Activated naive CD4-positive, alpha-beta T cell (primary cell): ENCODE measurements at places on chromosomes 2 and 18.

DNA sequence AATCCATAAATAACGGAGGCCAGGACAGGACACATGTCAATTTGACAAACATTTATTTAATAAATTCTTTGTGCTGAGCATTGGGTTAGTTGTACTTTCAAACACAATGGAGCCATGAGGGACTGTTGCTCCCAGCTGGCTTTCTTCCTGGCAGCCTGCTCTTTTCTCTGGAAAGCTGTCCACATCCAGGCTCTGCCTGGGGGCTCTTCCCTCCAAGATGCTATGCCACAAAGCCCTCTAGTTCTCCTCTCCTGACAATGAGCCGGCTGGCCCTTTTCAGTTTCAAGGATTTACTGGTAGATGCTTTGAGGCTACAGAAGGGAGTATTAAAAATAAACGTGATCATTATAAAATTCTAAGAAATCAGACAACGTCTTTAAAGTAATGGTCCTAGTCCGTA lies 44.1 kb upstream of the SLC14A2 start:
- no peak for DNase-seq

- no peak for DNase-seq
These were observed 19.3 kb downstream of the FEZ2 start for GRCh38 chr2:36578343-36579296.

- no peak for DNase-seq
These were observed 8.4 kb downstream of the HOXD3 start for GRCh38 chr2:176165370-176166050.

- no peak for DNase-seq
These were observed 95.5 kb upstream of the AGAP1 start for GRCh38 chr2:235398321-235398720.

DNA sequence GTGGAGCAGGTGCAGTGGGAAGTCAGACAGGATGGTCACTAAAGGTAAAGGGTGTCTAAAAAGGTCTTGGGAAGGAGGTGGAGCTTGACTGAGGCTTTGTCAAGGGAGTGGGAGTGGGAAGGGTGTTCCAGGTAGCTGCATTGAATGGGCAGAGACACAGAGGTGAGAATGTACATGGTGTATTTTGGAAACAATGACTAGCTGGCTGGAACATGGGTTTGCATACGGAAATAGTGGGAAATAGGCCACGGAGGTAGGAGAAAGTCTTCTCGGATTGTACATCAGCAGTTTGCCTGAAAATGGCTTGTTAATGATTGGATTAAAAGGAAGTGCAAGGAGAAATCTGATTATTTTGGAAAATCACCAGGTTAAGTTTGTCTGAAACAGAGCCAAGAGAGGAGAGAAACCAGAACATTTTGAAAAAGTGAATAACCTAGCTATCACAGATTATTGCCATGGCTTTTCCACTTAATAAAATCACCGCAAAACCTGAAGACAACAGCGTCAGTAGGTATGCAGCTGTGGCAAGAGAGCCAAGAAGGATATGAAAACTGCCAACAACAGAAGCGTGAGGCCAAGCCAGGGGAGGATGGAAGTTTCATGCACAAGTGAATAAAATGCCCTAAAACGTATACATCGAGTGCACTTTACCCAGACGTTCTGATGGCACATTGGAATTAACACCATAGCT lies 13.9 kb downstream of the PAX8 start:
- DNase-seq = no peak

DNA sequence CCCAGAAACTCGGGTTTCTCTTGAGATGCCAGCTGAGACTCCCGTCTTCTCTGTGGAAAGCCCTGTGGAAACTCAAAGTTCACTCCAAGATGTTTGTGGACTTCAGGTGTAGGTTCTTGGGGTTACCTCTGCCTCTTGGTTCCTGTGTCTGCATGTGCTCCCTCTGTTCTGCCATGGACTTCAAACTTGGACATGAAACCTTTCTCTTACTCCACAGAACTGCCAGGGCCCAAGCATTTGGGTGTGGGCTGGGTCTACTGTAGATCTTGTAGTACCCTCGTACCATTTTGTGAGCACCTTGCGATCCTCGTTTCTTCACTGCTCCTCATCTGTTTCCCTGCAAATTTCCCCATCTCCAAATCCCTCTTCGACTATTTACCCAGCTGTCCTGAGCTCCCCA lies 175.5 kb downstream of the HAUS1 start:
- DNase-seq = no peak

- DNase-seq = no peak
These were observed 45.6 kb downstream of the INPP4A start for GRCh38 chr2:98489971-98490962.

DNA sequence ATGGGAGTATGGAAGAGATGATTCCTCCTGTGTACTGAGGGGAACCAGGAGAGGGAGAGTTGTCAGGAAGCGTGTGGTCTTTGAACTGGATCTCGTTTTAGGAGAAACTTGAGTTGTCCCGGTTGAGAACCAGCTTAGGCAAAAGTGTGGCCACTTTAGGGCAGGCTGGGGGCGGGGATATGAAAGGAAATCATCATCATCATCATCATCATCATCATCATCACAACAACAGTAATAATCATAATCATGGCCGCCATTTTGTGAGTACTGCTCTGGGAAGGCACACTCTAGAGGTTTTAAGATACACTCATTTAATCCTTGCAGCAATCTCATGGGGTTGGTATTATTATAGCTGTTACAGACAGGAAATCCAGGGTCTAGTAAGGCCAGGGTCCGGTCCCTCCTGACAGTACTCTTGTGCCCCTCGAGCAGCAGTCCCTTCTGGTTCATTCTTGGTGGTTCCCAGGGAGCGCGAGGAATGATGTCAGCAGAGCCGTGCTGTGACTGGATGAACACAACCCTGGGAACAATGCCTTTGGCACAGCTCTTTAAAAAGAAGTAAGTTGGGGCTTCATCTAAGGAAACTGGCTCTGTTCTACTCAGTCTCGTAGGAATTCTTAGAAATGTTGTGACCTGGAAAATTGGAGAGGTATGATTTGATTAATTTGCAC lies 33.8 kb downstream of the PARD3B start:
- DNase-seq = no peak

DNA sequence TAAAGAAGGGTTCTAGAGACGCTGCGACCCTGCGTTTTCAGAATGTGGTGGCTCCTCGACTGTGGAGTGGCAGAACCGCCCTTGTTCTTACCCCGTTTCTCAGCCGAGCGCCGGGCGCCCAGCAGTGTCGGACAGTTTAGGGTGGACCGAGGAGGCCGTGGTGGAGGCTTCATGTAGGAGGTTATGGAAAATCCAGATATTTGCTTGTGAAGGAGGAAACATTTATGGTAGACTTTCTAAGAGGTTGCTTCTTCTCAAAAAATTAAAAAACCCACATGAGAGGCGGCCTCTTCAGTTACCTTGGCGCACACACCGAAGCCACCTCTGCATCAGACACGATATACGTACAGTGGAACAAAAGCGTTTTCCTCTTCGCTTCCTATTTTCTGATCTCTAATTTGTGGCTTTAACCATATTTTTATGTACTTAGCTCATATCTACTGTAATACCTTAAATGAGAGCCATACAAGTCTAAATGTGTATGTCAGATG lies 120.8 kb downstream of the NFATC1 start:
- peak; percentile 19 for DNase-seq

DNA sequence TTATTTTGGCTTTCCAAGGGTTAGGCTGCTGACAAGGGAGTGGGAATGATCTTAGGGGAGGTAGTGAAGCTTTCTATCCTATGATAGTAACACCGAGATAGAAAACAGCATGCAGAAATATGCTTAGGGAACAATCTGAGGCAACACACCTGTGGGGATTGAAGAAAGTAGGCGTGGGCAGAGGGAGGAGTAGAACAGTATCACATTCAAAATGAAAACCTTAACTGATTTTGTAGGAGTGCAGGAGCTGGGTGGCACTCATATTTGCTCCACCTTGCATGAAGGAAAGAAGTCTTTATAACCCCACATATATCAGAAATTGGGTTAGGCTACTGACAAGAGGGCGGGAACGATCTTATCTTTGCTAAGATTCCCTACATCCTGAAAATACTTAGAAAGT lies 762.2 kb upstream of the CNTNAP5 start:
- no peak for DNase-seq

DNA sequence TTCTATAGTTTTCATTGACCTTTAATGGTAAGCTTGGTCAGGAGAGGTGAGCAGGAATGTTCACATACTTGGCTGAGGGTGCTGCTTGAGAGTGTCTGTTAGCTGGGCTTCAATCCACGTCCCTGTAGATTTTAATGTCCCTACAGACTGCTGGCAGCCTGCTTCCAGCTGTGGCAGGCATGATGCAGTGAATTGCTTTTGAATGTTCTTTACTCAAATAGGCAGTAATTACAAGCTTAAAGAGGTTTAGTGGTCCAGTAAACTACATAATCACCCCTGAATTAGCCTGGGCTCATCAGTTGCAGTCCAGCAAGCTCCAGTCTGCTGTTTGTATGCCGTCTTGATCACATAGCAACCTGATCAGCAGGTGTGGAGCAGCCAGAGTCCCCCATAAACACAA lies 102.1 kb downstream of the MEIS1 start:
- no peak for DNase-seq

- DNase-seq = no peak
These were observed 1043.0 kb upstream of the CHAC2 start for GRCh38 chr2:52724585-52724984.

DNA sequence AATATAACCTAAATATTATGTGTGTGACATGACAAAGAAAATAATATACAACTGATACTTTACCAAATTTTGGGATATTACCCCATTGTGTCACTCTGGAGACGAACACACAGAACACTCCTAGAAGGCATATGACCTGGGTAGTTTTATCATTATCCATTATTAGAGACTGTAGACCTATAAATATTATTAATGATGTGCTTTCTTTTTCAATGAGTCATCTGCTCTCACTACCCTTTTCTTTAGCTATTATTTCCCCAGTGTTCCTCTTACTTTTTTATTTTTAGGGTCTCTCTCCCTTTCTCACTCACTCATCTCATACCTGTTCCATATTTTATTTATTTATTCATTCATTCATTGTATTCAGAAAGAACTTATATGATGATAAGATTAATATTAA lies 143.3 kb upstream of the ITGA4 start:
- no peak for DNase-seq

- no peak for DNase-seq
These were observed 93.9 kb upstream of the CCDC85A start for GRCh38 chr2:56089931-56090330.

GRCh38 chr2:112566104-112566503 lies 18.3 kb upstream of the CHCHD5 start:
- no peak for DNase-seq

GRCh38 chr18:62832282-62832681 lies 116.9 kb downstream of the PHLPP1 start:
- DNase-seq = no peak

DNA sequence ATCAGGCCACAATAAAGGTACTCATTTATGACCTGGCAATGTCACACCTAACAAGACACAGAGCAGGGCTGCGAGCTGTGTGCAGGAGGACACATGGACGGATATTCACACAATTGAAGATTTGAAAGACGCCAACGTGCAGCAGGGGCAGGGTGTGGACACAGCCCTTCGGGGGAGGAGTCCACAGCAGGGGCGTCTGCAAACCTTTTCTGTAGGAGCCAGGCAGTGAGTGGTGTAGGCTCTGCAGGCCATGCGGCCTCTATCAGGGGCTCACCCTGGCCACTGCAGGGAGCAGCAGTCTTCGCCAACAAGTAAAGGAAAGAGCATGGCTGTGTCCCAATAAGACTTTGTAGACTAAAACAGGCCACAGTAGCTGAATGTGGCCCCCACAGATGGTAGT lies 125.7 kb upstream of the SNTG2 start:
- no peak for DNase-seq

DNA sequence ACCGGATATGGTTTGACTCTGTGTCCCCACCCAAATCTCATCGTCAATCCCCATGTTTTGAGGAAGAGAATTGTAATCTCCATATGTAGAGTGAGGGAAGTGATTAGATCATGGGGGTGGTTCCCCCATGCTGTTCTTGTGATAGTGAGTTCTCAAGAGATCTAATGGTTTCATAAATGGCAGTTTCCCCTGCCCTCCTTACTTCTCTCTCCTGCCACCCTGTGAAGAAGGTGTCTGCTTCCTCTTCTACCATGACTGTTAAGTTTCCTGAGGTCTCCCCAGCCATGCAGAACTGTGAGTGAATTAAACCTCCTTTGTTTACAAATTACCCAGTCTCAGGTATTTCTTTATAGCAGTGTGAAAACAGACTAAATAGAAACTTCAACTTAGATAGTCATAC lies 69.5 kb downstream of the SESTD1 start:
- no peak for DNase-seq

DNA sequence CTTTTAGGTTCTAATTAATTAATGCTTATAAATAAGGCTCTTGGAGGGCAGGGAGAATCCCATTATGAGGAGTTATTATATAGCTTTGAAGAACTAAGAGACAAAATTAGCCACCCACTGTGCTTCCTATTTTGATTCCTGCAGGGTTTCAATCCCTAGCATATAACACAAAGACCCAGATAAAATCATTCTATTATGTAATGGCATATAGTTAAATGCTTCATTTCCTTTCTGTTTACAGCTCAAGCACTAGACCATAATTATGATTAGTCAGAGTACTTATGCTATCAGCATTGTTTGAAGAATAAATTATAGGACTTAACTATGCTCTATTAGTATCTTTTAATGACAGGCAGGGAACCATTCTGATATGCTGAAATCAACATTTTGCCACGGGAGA lies 9.1 kb downstream of the GPR155 start:
- DNase-seq = no peak

DNA sequence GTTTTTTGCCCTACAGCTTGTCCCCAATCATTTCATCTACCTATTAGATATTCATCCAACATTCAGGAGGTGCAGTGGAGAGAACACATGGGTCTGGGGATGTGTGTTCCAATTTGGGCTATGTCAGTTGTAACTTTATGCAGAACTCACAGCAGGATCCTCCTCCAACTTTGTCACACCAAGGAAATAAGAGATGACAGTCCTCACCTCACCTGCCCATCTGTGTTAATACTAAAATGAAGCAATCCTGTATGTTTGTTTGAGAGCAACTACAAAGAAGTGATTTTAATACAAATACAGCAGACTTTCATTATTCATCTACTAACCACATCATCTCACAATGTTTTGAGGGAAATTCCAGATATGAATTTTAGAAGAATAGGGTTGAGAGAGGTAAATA lies 126.7 kb downstream of the ARHGAP15 start:
- DNase-seq = no peak
